ENCODE measurements at places on chromosomes 7 and 10.

DNA sequence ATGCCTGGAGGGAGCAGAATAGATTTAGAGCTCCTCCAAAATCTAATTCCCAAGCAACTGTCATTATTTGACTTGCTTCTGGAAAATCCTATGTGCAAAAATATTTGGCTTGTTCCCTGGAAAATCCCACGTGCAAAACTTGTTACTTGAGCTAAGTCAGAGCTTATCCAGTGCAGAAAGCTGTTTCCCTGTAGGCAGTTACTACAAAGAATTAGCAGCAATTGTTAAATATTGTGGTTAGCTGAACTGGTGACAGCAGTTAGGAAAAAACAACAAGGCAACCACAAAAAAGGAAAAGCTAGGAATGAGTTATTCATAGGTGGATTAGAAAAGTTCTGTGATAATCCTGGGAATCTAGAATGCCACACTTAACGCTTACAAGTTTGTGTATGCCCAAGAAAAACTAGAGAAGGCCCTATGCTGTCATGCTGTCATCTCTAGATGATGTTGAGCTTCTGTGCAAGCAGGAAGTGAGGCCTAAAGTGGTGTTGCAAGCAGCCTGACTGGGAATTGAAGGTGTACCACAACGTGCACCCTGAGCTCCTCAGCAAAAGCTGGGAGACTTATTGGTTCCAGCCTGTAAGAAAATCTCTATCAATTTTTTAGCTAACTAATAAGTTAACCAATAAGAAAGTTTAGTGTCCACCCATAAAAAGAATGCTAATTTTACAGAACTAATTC lies 738.6 kb upstream of the LRRTM3 start:
- no peak for DNase-seq

DNA sequence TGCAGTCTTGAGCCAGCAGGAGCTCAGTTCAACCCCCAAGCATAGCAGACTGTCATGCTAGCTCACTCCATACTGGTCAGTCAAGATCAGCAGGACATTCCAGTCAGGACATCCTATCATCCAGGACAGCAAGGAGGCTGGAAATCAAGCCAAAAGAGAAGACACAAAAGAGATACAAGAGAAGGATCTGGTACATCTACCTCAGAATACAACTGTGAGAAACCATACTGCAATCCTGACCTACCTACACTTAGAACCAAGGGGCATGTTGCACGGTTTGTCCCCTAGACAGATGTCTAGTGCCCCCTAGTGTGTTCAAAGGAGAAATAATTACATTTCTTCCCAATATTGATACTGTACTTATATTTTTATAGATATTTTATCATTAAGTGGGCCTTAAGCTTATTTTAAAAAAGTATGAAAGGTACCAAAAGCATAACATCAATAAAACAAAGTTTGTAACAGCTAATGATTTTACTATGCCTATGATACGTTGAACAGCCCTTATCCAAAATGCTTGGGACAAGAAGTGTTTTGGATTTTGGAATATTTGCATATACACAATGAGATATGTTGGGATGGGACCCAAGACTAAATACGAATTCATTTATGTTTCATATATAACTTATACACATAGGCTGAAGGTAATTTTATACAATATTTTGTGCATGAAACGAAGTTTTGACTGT lies 26.7 kb downstream of the ERCC6 start:
- DNase-seq, result peak; percentile 25

- DNase-seq, result no peak
These were observed 33.8 kb downstream of the RAMP3 start for GRCh38 chr7:45191396-45191795.

- DNase-seq, result no peak
These were observed 153.0 kb upstream of the RHOBTB1 start for GRCh38 chr10:61097026-61097425.

- no peak for DNase-seq
These were observed 13.4 kb downstream of the HEPACAM2 start for GRCh38 chr7:93212881-93213280.

- DNase-seq, result peak; percentile 26
These were observed 348.6 kb downstream of the ANKRD7 start for GRCh38 chr7:118573085-118573484.

DNA sequence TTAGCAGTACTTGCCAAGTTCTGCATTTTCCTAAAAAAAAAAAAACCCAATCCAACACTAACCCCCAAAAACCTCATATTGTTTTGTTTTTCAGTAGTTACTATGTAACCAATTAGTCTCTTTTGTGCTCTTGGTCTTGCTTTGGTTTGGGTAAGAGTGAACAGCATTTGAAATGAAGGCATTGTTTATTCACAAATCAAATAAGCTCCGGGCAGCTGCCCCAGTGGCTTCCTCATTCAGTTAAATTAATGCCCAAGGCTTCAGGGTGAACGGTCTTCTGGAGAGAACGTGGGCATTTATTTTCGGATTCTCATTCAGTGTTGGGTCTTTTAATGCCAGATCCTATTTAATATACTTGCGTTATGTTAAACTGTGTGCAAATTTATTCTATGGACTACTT lies 108.7 kb downstream of the GFRA1 start:
- DNase-seq, result no peak
